HT1080 (cell line): ENCODE measurements at places on chromosomes 1 and 21. TPM values are rescaled to one million over a fixed set of nuclear protein-coding genes. Genes with fewer than 3 reads are reported as not detected.
A peak's percentile ranks its signal among the peaks of the same experiment; 100 is the strongest.

The LCE1D gene
- total RNA-seq: not detected in 2 replicates

DNA sequence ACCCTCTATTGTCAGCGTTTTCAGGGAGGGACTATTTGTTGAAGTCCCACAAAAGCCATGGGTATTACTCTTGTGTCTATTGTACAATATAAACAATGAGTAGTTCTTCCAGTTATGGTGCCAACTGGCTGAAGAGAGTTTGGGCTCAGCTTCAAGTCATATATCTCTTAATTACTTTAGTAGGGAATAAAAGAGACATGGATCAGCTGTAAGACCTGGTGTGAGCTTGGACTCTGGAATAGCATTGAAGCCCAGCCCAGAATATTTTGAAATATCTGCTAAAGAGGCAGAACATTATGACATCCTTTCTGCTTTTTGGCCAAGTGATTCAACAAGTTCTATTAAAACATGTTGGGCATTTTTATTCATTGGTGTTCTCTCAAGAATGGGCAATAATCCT is 224.9 kb downstream of the BACH1 start:
- no peak for DNase-seq

DNA sequence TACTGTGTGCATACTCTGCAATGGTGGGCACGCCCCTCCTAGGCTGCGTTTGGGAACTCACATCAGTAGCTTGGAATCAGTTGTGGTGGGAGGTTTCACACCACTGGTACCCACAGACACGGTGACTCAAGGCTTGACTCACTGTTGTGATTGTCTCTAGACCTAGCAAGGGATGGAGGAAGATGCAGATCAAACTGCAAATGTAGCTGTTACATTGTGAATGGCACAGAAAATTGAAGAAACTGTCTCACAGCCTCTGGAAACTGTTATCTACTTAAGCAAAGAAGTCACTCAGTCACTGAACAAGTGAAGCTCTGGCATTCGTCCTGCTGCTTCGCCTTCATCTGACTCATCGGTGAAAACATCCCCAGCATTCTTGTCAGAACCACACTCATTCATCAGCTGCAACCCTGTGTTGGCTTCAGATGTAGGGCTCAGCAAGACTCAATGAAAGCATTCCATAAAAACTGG is 59.5 kb downstream of the POFUT2 start:
- DNase-seq: peak; percentile 96

DNA sequence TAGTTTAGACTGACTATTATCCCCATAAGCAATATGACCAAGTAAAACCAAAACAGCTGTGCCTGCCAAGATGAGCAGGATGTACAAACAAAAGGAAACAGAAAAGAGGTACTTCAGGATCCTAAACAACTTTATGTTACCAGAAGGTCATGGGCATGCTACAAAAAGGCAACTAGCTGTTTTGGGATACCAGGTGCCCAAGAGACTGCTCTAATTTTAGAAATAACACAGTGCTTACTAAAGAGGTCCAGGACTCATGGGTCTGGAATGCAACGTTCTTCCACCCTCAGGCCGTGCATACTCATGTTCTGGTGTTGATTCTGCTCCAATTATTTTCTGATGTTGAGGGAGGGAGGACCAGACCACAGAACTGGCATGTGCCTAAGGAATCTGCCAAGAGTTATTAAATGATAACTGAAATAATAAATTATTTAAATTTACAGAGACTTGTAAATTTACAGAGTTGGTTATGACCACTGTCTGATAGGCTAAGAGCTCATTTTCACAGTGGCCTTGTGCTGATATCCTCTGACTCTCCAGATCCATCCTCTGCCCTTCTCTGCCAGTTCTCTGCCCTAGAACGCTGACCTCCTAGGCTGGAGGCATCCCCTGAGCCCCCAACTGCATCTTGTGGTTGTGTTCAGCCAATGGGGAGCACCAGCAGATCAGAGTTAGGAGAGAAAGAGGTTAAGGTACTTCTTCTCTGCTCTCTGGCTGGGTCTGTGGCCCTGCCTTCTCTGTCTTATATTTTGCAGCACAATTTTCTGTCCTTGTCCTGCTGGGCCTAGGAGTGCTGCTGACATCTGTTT is 37.7 kb upstream of the BCL10 start:
- DNase-seq: peak; percentile 91

DNA sequence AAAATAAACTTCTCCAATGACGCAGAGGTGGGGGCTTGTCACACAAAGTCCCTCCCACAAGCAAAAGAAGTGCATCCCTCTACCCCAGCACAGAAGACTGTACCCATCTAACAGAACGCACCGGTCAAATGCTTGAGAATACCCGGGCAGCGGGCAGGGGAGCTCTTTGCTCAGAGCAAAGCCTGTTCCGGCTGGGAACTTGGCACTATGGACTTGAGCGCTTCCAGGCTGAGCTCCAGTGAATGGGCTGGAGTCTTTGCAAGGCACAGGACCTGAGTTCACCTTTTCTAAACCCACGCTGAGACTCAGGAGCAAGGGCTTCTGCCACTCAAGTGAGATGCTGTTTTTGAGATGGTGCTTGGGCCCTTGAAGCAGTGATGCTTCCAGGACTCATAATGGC is 20.3 kb downstream of the RHBG start:
- DNase-seq: no peak

DNA sequence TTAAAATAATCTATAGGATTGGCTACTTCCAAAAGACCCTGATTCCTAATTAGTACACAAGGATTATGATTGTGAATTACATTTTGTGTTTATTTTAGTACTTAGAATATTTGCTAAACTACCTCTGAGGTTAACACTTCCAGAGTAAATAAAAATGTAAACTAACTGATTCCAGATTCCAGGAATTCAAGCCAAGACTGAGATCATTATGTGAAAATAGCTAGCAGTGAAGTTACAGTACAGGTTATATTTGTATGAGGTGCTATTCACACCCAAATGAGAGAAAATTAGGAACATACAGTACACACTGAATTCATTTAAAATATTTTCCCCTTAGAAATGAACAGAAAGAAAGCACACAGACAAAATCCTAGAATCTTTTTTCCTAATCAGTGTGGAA is 28.8 kb downstream of the TTLL7 start:
- no peak for DNase-seq

DNA sequence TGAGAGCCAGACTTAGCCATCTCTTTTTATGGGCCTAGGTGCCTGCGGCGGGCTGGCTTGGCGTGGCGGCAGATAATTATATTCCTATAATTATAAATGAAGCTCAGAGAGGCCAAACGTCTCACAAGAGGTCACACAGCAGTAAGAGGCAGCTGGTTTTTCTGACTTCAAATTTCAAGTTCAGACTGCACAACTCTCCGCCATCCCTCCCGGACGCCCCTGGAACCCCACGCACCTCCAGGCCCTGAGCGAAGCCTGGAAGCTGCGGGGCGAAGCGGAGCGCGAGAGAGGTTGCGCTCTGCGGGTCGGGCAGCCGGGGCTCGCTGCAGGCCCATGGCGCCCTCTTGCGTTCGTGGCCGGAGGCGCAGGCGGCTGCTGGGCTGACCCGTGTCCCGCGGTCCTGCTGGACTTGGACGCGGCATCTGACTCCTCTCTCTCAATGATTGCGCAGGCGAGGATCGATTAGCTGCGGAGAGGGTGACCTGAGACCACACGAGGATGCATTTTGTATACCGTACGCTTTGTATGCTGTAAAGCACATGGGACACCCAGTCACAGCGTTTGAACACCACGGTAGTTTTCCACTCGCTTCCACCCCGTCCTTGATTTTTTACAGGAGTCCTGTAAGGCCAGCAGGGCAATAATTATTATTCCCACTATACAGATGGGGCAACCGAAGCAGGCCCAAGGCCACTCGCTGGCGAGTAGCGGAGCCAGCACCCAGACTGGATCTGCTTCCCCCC is 272.7 kb downstream of the FOXD2 start:
- DNase-seq: peak; percentile 25

DNA sequence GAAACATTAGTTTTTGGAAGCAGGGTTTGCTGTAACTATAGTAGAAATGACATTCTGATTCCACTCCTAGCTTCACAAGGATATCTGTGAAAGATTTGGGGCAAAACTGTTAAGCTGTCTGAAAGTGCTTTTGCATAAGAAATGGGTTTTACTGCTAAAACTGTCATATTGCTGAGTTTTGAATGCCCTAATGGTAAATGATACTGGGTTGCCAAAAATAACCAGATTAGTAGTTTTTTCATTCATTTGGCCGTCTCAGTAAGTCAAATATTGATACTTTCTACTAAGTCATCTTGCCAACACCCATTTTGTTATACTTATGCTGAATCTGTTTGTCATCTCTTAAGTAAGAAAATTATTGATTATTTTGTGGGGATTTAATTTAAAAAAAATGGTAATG is 399 bp upstream of the PTPRC start:
- DNase-seq: no peak

The OR2T35 gene
- not detected in 2 replicates for total RNA-seq

GRCh38 chr1:66350001-66350547 is 183.9 kb upstream of the SGIP1 start:
- DNase-seq: peak; percentile 88

GRCh38 chr1:197632005-197632404 is 143.3 kb downstream of the DENND1B start:
- no peak for DNase-seq

The PRDM2 gene
- total RNA-seq: 2.9 and 3.8 TPM in 2 replicates

The PRRX1 gene
- not detected in 2 replicates for total RNA-seq
